ENCODE measurements at places on chromosomes 3 and 15. TPM values are rescaled to one million over a fixed set of nuclear protein-coding genes. Genes with fewer than 3 reads are reported as not detected.

- DNase-seq = no peak
Measured at GRCh38 chr3:192870822-192871221, 46.8 kb downstream of the MB21D2 start.

MYL3 gene
- total RNA-seq = 4.7 TPM

STRC gene
- total RNA-seq = not detected

KBTBD13 gene
- total RNA-seq = not detected
